T-helper 17 cell (primary cell): ENCODE measurements at places on chromosomes 16 and 17.

DNA sequence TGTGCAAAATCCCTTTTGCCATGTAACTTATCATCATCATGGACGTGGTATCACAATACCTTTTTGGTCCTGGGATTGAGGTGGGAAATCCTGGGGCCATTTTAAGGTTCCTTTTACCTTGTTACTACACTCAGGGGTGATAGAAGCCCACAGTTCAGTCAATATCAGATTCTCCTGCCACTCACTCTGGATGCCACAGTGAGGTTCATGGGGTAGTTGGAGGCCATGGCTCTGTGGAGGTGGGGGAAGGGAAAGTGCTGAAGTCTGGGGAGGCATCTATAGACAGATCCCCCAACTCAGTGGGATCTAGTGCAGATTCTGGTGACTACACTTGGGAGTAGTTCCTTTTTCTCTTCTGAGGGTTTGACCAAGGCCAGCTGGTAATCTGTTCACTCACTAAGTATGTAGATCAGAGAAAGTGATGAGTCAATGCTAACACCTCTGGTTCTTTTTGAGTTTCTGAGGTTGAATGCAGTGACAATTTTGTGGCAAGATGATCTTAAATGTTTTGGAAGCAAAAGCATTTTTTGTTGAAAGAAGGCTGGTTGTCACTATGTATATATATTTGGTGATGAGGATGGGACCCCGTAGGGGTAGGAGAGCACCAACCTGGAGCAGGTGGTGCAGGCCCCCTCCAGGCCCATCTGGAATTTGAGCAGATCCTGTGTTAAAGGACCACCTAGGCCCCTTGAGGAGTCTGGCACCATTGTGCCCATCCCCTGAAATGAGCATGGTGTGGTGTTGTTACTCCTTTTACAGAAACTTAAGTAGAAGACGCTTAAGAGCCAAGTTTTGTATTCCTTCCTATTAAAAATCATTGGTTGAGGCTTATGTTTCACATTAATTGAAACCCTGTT lies 18.8 kb upstream of the IRF8 start:
- no peak for DNase-seq

- no peak for DNase-seq
Measured at GRCh38 chr17:16406742-16407674, 8.4 kb upstream of the TRPV2 start.

GRCh38 chr17:39759204-39759603 lies 21.5 kb downstream of the GRB7 start:
- no peak for DNase-seq

DNA sequence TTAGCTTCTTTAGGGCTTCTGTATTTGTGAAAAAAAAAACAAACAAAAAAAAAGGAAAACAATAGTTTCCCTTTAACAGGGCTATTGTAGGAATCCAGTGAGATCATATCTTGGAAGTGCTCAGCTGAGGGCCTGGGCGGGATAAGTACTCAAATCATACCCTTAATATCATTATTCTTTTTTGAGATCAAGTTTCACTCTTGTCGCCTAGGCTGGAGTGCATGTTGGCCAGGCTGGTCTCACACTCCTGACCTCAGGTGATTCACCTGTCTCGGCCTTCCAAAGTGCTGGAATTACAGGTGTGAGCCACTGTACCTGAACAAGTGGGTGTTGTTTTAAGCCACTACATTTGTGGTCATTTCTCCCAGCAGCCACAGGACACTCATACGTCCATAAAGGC lies 87.0 kb downstream of the CDH13 start:
- no peak for DNase-seq
